ENCODE measurements at places on chromosomes 16 and 17.

DNA sequence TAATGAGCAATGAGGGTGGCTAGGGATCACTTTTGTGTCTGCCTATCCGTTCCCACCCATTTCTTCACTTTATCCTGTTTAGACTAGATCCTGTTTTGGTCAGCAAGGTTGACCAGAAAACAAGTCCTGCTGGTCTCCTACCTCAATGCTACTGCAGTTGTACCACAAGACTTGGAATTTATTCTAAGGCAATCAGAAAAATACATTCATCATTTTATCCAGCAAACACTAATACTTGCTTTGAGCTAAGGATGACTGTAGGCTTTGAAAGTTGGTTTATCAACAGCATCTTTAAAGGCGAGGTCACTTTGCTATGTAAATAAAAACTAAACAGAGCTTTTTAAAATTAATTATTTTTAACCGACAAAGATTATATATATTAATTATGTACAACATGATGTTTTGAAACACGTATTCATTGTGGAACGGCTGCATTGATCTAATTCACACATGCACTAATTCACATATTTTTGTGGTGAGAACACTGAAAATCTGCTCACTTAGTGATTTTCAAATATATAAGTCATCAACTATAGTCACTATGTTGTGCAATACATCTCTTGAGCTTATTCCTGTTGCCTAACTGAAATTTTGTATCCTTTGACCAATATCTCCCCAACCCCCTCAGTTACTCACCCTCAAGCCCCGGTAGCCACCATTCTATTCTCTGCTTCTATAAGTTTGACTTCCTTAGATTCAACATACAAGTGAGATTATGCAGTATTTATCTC, 125.9 kb upstream of the HS3ST3A1 start:
- DNase-seq: no peak

GRCh38 chr17:28744104-28744971, 527 bp downstream of the TRAF4 start:
- DNase-seq: no peak

DNA sequence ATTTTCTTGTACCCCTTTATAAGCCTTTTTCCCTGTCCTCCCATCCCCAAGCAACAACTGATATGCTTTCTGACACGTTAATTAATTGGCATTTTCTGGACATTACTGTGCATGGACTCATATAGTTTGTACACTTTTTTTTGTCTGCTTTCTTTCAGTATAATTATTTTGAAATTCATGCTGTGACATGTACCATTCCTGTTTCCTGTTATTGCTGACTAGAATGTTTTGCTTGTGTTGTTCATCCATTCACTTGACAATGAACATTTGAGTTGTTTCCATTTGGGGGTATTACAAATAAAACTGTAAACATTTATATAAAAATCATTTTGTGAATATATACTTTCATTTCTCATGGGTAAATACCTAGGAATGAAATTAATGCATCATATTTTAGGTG, 50.6 kb downstream of the RBBP6 start:
- DNase-seq: no peak

GRCh38 chr16:66787427-66787826, 14.0 kb downstream of the TERB1 start:
- no peak for DNase-seq

DNA sequence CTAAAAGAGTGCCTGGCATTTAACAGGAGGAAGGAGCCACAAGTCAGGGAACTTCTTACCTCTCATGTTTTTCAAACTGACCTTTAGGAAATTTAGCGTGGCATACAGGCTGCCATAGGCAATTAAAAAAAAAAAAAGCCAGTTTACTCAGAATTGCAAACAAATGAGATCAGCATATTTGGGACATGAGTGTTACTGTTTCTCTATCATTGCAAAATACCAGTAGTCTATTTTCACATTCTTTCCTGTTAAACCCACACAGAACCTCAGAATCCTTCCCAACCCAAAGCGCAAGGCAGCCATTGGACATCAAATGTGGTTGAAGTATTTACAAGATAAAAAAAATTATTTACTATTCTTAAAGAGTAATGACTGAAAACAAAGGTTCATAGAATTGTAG, 366.4 kb upstream of the DYNLRB2 start:
- DNase-seq: no peak

DNA sequence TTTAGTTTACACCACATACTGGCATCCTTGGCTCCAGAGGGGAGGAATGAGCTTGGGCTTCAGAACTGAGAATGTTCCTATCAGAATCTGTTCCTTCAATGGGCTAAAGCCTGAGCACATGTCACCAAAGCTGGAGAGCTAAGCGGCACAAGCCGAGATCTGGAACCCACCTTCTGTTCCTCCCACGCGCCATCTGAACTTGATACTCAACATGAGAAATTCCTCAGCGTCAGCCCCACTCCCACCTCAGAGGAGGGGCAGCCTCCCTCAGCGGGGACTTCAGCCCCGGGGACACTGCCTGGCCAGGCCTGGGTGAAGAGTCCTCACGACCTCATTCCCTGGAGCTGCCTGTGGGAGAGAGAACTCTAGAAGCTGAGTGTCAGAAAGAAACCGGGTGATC, 22.8 kb upstream of the SLC47A1 start:
- no peak for DNase-seq

GRCh38 chr17:56678249-56679114, 85.0 kb downstream of the NOG start:
- no peak for DNase-seq

DNA sequence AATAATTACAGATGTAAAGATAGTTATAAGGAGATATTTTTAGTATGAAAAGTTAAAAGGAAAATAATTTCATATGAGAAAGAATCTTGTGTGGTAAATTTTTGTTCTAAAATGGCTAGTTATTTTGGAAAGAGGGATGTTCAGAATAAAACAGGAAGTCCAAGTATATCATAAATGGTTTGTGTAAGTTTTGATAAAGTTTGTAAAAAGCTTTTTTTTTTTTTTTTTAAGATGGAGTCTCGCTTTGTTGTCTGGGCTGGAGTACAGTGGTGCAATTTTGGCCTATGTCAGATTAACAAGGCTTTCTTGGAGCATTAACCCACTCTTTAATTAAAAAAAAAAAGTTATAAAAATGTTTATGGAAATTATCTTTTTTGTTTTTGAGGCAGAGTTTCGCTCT, 8.2 kb upstream of the CDK10 start:
- DNase-seq: no peak

DNA sequence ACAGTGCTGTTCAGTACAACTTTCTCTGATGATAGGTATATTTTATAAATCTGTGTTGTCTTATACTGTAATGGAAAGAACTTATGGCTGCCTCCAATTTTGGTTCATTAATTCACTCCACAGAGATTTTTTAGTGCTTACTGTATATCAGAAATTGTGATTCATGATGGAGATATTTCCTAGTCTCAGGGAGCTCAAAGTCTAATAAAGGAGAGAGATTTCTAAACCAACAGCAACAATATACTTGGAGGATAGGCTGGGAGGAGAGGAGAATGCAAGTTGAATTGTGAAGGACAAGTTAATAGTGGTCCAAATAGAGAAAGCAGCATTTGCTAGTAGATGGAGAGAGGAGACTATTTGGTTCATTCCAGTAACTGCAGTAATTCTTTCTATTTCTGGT, 63.5 kb downstream of the TANC2 start:
- no peak for DNase-seq

DNA sequence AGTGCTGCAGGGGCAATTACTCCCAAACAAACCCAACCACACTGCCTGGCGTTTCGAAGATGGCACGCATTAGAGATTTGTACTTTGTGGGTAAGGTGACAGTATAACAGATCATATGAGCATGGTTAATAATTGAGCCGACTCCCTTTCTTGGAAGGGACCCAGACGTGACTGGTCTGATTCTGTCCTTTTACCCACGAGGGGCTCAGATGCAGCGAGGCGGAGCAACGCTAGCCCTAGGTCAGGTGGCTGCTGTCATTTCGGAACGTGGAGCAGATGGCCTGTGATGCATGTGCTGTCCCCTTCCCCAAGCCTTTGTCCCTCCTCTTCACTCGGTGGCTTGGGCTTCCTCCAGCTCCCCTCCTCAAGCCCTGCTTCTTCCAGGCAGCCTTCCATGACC, 84.2 kb downstream of the SNX29 start:
- DNase-seq: no peak

DNA sequence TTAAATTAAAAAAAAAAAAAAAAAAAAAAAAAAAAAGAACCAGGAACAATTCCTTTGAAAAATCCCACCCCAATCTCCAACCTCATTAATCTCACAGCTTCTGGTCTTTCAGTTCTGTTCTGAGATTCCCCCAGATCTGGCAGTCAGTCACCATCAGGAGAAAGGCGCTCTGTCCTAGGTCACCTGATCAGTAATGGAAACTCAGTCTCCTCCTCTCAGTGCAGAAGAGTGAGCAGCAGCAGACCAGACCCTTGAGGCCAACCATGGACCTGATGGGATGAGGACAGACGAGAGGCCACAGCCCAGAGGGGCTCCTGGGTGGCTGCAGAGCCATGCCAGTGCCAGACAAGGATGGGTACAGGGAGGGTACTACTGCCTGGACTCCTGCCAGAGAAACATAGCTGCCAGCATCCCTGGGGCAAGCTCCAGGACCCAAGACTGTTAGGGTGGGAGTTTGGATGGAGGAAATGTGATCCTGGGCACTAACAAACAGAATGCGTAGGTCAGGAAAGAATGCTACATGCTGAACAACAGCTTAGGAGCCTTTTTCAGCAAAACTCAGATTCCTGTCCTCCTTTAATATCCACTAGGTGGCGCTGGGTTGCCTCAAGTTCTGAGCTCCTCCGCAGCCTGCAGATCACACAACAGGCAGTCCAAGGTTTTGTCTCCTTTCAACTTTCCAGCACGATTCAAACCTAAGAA, 28.7 kb downstream of the MPG start:
- DNase-seq: no peak

DNA sequence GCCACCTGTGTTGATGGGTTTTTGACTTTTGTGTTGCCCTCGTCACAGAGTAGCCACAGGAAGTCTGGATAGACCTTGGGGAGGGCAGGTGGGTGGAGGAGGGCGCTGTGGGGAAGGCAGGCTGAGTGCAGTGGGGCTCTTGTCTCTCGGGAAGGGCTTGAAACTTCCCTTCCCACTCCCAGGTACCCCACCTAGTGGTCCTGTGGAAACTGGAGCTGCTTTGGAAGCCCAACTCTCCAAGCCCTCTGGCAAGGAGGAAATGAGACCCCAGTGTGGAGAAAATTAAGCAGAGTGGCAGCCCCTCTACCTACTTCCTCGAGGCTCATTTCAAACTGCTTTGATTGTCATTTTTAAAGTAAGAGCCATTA, 9.2 kb downstream of the CA5A start:
- no peak for DNase-seq

DNA sequence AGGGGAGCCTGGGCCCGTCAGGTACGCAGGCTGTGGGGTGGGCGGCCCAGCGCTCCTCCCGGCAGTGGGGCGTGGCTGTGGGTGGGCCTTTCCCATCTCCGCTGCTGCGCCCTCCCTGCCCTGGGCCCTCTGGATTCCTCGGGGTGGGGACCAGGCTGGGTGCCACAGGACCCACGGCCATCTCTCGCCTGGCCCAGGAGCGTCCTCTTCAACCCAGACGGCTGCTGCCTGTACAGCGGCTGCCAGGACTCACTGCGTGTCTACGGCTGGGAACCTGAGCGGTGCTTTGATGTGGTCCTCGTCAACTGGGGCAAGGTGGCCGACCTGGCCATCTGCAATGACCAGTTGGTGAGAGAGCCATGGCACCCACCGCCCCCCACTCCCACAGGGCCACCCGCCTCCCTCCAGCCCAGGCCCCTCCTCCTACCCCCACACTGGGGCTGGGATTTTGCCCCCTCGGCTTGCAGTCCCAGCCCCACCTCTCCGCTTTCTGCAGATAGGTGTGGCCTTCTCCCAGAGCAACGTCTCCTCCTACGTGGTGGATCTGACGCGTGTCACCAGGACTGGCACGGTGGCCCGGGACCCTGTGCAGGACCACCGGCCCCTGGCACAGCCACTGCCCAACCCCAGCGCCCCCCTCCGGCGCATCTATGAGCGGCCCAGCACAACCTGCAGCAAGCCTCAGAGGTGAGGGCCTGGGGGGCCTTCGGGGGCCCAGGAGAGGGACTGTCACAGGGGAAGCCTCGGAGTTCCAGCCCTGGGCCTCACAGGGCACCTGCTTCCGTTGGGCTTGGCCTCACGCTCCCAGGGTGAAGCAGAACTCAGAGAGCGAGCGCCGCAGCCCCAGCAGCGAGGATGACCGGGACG, 17.2 kb downstream of the KATNB1 start:
- DNase-seq: no peak

- no peak for DNase-seq
These were observed 9.8 kb downstream of the CA5A start for GRCh38 chr16:87926246-87927194.

DNA sequence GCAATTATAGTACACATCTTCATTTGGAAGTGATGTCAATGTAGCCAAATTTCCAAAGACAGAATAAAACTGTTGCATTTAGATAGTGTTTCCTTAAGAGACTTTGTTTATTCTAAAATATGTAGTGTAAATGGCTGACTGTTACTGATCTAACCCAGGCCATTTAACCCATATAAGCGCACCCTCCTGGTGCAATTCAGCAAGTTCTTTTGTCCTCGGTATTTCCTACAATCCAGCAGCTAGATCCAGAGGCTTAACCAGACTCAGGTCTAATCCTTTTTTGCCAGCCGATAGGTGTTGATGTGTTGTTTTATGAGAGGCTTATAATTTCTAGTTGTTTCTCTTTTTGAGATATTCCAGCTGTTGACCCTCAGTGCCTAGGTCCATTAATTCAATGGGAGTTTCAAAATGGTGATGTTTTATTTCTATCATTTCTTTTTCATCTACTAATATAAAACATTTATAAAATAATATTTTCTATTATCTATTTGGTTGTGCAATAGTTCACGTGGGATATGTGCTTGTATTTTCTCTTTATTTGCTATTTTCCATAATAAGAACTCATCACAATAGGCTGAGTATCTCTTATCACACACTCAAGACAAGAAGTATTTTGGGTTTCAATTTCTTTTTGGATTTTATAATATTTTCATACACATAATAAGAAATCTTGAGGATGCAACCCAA, 14.5 kb downstream of the ABCA9 start:
- no peak for DNase-seq

DNA sequence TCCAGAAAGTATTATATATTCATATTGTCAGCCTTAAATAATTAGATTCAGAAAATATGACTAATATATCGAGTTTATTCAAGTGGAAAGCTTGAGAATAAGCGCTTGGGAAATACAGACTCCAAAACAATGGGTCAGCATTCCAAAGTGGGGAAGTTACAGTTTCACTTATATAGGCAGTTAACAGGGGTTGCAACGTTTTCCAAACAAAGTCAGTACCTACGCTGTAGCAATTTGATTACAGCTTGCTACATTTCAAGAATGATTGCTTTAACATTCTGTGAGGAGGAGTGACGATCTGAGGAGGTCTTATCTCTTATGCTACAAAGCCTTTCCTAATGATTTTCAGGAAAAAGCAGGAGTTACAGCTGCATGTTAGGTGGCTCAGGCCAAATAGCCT, 34.2 kb upstream of the HS3ST3A1 start:
- DNase-seq: no peak

All from breast epithelium (tissue), 4 donors.